ENCODE measurements at places on chromosomes 11 and 22.

- no peak for DNase-seq
These were observed 12.2 kb upstream of the VWCE start for GRCh38 chr11:61307354-61307753.

DNA sequence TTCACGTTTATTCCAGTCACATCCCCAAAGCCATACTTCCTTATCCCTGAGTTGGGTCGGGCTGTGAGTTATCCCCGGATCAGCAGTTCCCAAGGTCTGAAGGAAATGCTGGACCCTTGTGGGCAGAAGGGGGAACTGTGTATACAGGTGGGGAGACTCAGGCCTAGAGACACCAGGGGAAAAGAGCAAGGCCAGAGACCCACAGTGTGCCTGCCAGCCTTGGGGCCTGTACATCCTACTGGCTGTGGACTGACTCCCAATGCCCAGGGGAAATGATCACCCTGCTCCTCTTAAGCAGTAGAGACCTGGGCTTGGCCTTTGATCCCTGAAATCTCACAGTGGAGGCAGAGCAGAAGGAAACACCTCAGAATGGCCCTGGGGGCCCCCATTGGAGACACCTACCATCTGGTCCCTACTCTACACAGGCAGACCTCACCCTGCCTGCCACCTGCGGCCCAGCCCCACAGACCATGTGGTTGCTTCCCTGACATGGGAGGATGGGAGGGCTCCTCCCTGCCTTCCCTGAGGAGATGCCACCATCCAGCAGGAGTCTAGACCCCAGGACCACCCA lies 1.3 kb downstream of the SELENOM start:
- DNase-seq, result no peak

GRCh38 chr11:64793271-64794160 lies 9.5 kb downstream of the MAP4K2 start:
- DNase-seq, result no peak

- DNase-seq, result no peak
These were observed 81.4 kb downstream of the RCN1 start for GRCh38 chr11:32172041-32172847.

- DNase-seq, result no peak
These were observed 7.1 kb downstream of the TSPAN18 start for GRCh38 chr11:44733877-44734276.

DNA sequence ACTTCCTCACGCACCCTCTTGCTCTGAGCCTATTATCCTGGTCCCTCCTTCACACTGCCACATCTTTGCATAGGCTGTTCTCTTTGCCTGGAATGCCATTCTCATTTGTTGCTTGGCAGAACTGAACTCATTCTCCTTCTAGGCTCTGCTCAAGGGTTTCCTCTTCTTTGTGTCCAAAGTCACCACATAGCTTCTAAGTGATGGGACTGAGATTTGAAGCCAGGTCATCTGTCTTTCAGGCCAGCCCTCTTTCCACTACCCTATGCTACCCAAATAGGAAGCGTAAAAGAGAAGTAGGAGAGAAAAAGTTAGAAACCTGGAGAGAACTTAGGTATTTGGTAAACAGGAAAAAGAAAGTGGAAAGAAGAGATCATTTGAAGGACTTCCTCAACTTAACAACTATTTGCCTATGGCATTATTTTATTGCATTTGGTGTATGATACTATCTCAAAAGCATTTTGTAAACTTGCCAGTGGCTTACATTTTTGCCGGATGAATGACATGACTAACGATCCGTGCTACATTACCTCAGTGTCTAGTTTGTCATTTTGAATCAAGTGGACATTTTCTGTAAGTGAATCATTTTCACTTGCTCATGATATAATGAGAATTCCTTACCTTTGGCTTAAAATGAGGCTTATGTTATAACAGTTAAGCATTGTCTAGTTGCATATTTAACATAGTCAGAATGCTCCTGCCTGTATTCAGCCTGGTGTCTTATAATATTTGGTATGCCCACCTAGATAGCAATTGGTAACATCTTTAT lies 18.5 kb downstream of the NF2 start:
- peak; percentile 76 for DNase-seq

- DNase-seq, result no peak
These were observed 330.4 kb downstream of the BRD1 start for GRCh38 chr22:49497266-49497665.

GRCh38 chr11:13169709-13170108 lies 107.9 kb upstream of the BMAL1 start:
- DNase-seq, result peak; percentile 89

DNA sequence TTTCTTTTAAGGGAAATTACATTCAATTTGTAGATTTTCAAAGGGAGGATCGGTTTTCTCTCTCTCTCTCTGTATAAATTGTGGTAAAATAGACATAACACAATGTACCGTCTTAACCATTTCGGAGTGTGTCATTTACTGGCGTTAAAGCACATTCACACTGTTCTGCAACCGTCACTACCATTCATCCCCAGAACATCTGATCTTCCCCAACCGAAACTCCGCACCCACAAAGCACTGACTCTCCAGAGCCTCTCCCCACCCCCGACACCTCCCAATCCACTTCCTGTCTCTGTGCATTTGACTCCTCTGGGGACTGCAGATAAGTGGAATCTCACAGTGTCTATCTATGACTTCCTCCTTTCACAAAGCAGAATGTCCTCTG lies 15.9 kb upstream of the GRAMD4 start:
- no peak for DNase-seq

DNA sequence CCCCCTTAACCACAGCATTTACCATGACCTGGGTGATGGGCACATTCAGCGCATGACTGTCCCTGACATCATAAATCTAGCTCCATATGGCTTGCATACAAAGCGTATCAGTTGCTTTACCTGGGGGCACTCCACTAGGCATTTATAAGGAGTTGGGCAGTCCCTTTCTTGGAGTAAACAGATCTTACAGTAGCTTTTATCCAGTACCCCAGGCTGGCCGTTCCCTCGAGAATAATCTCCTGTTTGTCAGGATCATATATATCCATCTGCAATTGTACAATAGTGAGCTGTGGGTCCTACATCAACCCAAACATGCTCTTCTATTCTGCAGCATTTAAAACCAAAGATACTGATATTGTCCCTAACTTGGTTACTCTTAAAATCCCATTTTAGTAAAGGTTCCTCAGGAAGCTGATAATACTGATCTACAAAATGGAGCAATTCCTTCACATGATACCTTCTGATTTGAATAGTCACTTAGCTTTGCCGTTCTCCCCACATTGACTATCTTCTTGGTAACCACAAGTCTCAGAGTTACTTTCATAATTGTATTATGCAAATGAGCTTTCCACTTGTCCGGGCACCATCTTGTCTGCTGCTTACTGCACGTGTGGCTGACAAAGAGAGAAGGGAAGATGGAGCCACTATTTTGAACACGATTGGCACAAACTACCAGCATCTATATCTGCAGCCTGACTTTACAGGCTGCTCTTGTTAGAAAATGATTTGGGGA lies 205.0 kb downstream of the CWF19L2 start:
- DNase-seq, result no peak

GRCh38 chr11:10633261-10633660 lies 60.3 kb downstream of the IRAG1 start:
- DNase-seq, result no peak

DNA sequence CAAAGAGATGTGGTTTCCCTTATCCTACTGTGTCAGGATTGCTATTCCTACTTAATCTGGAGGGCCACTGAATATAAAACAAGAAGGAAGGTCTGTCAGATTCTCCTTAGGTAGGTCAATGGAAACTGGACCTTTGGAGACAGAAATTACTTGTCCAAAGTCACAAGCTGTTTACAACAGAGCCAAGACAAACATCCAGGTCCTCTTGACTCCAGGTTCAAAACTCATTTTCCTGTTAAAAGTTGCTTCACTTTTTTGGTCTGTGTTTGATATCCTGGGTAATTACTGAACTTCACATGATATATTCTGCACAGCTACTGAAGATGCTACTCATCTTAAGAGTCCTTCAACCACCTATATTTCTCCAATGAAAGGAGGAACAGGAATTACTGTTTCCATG lies 81.2 kb upstream of the ARHGAP32 start:
- no peak for DNase-seq

GRCh38 chr11:121626980-121627379 lies 174.2 kb upstream of the SORL1-AS1 start:
- no peak for DNase-seq
